ENCODE measurements at places on chromosomes 2 and 18.

DNA sequence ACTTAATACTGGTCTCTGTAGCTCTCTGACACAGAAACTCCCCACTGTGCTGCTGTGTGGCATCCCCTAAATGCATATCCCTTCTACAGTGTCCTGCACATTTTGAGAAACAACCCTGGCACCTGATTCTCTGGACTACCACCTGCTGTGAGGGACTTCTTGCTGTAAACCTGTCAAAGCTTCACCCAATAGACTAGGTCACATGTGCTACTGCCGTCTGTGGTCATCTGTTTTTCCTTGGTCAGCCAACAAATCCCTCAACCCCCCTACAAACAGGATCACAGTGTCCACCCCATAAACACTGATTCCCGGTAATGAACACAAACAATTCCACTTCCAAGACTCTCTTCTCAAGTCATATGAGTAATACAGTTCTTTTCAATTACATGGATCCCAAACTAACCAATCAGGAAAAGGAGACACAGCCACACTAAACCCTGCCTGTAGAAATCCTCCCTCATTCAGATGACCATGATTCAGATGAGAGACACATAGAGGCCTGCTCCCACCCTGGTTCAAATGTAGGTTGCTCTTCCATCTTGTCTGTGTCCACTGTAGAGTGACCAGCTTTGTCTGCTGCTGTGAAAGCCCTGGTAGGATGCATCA, 1157.4 kb downstream of the RPIA start:
- DNase-seq: no peak

DNA sequence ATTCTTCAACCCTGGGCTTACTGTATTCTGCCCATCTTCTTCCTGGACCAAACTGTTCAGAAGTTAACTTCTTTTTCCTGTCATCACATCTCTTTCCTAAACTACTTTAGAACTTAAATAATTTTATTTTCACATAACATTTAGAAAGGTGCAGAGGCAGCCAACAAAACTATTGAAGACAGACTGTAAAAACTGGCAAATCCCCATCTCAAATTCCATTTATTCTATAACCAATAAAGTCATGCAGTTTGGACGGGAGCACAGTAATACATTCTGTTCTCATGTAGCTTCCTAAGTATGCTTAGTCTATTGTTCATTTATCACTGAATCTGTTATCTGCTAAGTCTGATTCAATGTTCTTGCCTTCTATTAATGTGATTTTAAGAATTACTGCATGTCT, 99.1 kb downstream of the SMAD2 start:
- DNase-seq: no peak

DNA sequence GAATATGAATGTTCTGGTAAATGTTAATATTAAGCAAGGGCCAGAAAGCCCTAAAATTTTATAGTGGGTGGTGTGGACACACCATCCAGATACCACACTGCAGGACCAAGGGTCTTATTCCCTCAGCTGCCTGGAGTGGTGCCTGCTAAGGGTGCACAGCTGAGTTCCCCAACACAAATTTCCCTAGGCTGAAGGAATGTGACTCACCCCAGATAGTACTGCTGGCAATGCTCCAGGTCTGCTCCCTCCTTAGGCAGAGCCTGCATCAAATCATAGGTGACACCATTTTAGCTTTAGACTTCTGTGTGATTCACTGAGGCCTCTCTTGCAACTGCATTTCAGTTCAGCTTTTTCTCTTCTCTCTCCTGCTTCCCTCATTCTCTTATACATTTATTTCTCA, 321.1 kb downstream of the SATB2 start:
- no peak for DNase-seq

GRCh38 chr2:64910523-64910922, 78.7 kb upstream of the SLC1A4 start:
- no peak for DNase-seq

DNA sequence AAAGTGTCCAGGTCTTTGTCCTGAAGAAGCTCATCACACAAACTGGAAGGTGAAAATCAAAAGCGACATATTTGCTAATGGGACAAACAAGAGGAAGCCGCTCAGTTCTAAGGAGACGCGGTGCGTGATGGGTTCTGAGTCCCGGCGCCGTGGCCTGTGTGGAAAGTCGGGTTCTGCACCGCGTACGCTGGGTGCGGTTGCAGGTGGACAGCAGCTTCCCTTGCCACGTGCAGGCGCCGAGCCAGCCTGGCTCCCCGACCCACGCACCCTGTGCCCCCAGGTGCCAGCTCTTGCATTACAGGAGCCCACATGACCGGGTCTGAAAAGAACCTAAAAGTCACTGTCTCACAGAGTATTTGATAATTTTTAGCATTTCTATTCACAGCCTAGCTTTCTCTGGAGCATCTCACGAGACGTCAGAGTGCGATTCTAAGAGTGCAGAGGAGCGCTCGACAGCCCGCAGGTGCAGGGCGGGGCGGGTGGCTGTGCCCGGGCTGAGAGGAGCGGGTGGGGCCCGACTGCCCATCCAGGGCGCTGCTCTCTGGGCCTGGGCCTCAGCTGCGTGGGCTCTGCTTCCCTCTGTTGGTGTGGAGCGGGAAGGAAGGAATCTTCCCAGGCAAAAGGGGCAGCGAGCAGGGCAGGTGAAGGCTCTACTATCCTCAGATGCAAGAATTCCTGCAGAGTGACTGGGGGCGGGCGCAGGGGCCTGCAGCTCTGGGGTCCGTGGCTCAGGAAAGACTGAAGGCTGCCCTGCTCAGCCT, 39.4 kb downstream of the MYT1L start:
- no peak for DNase-seq

GRCh38 chr18:42442656-42443055, 487.6 kb downstream of the PIK3C3 start:
- DNase-seq: no peak

DNA sequence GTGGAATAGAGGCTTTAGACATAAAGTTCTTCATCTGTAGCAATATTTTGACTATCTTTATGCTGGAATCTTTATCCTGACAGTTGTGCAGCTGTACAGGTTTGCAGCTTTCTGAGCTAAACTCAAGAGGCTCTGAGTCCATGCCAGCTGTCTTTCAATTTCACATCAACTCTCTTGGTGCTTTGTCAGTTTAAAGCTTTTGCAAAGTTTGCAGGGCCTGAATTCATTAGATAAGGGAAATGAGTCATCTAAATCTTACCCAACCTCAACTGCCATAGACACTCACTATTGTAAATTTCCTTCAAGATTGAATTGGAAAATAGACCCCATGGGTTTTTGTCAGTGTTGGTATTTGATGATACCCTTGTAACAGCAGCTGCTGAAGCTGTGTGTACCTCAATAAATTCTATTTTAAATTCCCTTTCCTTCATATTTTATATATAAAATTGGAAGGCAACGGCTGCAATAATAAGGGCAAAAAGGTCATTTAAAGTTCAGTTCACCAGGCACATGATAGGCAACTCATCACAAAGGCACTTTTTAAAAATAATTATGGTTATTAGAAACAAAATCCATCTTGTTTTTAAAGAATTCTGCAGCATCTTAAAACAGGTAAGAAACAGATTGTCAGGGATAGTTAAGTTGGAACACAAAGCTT, 169.9 kb upstream of the SLC39A10 start:
- DNase-seq: no peak

DNA sequence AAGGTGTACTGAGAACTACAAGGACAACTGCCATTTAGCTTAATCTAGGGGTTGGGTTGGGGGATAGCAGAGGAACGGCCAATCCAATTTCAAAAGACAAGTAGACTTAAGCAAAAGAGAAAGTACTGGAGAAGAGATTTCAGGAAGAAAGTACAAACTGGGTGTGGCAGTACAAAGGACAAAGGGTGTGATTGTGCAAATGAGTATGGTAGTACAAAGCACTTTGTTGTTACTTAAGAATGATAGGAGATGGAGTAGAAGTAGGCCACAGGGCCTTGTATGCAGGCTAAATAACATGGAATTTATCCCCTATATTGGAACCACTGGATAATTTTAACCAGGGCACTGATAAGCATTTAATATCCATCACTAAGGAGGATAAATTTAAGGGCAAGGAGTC, 4.7 kb upstream of the ORC2 start:
- DNase-seq: no peak

DNA sequence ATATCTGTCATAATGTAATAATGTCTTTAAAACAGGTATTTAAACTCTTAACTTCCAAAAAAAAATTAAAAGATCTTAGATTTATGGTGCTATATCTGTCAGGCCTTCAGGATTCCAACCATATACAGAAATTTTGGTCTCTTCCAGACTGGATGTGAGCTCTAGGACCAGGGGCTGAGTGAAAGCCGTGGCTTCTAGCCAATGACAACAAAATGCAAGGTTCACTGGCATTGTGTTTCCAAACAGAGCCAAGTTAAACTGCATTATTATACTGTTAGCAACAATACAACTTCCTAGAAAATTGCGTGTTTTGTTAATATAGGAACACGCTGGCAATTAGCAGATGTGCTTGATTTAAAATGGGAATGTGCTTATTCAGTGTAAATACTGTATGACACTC, 809.8 kb upstream of the SOX11 start:
- no peak for DNase-seq

DNA sequence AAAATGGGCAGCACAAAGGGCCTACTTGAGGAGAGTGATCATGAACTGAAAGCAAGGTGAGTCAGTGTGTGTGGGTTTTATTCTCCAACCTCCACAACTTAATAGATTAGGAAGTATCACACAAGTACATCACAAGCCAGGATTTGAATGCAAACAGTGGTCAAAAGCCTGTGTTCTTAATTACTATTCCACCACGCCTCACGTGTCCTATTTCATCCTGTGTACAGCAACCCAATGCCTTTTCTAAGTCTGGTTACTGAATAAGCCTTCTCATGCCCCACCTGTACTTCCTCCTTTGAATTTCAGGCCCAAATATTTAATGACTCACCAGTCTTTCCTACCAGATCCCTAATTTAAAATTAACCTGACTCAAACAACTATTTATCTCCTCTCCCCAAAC, 755.7 kb upstream of the SLC8A1 start:
- DNase-seq: no peak

GRCh38 chr2:176083796-176084261, at the start of gene EVX2:
Gene EVX2, minus strand, starts transcription at chr2:176083962. Its CDS starts 186 bp downstream, at chr2:176083776.
- no peak for DNase-seq

GRCh38 chr2:45344071-45344470, 267.0 kb downstream of the SRBD1 start:
- no peak for DNase-seq

DNA sequence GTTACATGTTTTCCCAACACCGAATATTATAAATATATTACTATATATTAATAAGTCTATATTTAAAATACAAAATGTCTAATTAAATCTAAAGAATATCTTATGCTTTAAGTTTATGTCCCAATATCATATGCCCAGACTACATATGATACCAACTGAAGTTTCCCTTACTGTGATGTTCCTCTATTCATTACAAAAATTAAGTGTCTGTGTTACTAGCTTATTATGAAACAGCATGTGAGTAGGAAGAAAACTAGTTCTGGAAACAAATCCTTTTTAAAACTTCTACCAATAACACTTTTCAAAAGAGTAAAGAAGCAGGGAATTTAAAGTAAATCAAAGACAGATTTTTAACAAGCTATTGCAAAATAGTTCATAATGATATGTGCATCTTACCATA, 17.8 kb downstream of the HNRNPLL start:
- DNase-seq: no peak

GRCh38 chr2:20491739-20492531, 45.1 kb downstream of the RHOB start:
- DNase-seq: no peak

GRCh38 chr18:10085876-10086275, 172.1 kb downstream of the VAPA start:
- DNase-seq: no peak

DNA sequence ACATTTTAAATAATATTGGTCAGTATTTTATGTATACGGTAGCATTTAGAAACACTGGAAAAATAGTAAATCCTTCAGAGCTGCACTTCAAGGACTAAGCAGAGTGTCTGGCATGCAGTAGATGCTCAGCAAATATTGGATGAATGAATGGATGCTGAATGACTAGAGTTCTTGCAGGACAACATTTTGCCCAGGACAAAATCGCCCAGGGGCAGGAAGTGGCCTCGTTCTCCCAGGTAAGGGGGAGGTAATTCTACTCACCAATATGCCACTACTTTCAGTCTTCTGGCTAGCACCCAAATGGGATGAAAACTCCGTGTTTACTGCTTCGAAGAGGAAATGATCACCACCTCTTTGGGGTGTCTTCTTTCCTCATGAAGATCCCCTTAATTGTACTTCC, 4.0 kb upstream of the DGUOK start:
- DNase-seq: no peak

DNA sequence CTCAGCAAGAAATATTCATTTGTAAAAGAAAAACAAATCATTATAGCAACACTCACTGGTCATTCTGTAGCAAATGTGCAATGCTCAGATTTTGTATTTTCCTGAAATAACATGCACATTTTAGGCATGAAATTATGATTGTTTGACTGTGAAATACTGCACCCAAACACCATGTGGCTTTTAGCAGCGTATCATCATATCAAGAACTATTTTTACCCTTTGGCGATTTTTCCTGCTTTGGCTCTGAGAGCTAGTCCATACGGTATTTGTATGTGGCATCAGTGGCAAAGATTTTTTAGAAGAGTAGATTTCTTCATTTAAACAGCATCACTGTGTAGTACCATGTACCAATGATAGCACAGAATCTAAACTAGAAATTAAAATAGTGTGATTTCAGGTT, 493.1 kb downstream of the NR4A2 start:
- DNase-seq: no peak

- DNase-seq: no peak
These were observed 263.8 kb downstream of the PHLPP1 start for GRCh38 chr18:62979176-62979575.

- no peak for DNase-seq
These were observed 197.6 kb downstream of the NDUFA10 start for GRCh38 chr2:239827523-239827890.

GRCh38 chr2:18927525-18928232, 338.3 kb upstream of the NT5C1B start:
- no peak for DNase-seq

GRCh38 chr2:166074011-166074410, 53.8 kb downstream of the SCN1A start:
- DNase-seq: no peak

DNA sequence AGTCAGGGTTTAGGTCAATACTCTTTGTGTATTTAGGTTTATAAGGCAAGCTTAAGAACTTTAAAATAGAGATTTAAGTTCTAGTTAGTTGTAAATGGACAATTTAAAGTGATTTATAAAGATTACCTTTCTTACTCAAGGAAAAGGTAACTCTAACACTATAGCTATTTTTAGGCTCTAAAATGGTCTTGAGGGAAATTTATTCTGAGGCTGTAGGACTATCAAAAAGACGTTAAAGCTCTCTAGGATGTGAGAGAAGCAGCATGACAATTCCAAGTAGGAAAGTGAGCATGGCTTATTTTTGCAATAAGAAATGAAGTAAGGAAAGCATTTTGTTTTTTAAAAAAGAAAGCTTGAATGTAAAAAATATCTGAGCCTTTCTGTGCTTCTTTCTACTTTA, 78.1 kb downstream of the ZDBF2 start:
- no peak for DNase-seq

Data from GM12864 (cell line).